ENCODE measurements at places on chromosomes 1 and 21.

- DNase-seq, result no peak
These were observed 203.5 kb upstream of the NEGR1 start for GRCh38 chr1:72485801-72486200.

GRCh38 chr1:110548381-110548780 lies 29.4 kb upstream of the KCNA10 start:
- DNase-seq, result peak; percentile 40

GRCh38 chr1:29094433-29094832 lies 29.3 kb downstream of the TMEM200B start:
- DNase-seq, result peak; percentile 50

- no peak for DNase-seq
These were observed 5.5 kb downstream of the LRRC42 start for GRCh38 chr1:53951697-53952096.

GRCh38 chr1:30410153-30410851 lies 313.1 kb downstream of the MATN1 start:
- DNase-seq, result no peak

DNA sequence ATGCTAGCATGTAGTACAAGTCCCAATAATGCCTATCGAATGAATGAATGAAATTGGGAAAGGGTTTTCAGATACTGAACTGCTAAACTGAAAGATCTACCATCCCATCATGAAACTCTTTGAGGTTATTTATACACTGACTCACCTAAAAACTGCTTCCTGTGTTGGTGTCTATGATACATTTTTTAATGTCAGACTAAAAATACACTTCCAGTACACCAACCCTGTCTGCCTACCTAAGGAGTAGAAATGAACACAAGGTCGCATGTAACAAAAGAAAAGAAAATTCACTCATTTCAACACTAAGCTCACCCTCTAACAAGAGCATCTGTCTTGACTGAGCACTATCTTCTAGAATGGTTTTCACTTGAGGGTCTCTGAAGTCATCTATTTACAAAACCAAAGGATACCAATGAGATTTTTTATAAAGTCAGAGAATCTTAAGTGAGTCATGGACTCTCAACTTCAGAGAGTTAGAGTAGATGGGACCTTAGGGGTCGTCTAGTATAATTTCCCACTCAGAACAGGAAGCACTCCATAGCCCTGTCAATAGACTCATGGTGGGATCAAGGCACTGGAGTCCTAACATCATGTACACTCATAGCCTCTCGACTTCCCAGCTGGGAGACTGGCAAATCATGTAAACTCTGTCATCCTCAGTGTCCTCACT lies 53.4 kb downstream of the WLS start:
- peak; percentile 63 for DNase-seq

DNA sequence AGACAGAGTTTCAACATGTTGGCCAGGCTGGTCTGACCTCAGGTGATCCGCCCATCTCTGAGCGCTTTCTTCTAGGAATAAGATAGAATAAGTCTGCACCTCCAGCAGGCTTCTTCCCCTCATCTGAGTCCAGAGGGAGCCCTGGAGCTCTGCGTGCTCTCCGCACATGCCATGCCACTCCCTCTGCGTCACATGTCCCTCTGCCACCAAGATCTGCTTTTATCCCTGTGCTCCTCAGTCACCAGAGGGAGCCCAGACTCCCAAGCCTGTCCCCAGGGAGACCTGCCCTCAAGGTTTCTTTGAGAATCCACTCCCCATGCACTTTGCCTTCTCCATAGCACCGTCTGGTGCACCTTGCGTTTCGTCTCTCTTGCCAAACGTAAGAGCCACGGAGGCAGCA lies 213.0 kb downstream of the CAMTA1 start:
- no peak for DNase-seq

DNA sequence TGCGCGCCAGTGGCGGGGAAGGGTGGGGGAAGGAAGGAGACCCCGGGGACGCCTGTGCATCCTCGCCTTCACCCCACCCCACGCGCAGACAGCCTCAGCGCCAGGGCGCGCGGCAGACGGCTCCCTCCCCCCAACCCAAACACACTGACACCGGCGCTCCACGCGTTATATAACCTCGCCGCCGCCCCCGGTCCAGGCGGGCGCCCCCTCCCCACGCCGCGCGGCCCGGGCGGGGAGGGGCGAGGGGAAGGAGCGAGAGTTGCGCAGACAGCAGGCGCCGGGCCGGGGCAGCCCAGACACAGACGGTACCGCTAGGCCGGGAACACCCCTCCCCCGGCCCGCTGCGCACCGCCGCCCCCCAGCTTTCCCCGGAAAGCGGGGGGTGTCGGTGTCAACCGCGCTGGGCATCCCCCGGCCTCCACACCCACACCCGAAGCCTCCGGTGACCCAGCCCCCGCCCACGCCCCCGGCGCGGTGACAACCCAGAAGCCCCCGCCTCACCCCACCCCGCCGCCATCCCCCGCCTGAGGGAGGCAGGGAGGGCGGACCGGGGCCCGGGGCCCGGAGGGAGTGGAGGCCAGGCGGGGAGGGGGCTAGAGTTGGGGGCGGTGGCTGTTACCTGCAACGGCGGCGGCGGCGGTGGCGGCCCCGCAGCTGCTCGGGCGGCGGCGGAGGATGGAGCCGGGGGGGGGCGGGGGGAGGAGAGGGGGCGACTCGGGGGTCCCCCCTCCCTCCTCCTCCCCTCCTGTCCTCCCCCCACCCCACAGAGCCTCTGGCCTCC lies 432 bp downstream of the AKT3 start:
- DNase-seq, result no peak

- no peak for DNase-seq
These were observed 21.6 kb upstream of the C1orf159 start for GRCh38 chr1:1137256-1138045.

DNA sequence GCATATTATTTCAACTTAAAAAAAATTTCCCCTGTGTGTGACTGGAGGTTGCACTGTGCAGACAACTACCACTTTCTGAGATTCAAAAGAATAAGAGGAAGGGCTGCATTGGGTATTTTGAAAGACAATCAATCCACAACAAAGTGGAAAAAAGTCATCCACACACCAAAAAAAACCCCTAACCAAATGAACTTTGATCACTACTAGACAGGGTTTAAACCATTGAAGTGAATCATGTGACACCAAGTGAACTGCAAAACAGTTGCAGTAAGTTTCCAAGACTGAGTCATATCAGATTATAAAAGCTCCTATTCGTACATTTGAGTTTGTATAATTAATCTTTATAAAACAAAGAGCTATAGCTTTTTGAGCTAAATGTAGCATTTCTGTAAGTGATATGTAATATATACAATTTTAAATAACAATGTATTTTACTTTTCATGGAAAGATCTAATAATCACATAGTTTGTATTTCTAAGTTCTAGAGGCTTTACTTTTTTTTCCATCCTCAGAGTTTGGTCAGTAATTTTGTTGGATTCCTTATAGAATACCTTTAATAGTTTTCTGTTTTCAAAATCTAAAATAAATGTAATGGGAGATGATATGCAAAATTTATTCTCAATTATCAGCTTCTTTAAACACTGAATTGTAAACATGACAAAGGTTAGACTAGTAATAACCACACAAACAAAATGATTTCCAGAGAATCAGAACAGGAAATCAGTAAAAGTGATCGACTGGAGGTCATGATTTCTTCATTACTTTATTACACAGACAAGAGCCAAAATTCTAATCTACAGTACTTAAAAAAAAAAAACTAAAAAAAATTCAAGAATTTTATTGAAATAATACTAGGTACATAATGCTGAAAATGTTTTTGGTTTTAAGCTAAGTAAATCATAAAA lies 50.5 kb upstream of the GFI1 start:
- peak; percentile 2 for DNase-seq

- DNase-seq, result no peak
These were observed 10.5 kb downstream of the KIF21B start for GRCh38 chr1:201013031-201013485.

- DNase-seq, result no peak
These were observed 67.9 kb downstream of the CACNA1E start for GRCh38 chr1:181551249-181551648.

DNA sequence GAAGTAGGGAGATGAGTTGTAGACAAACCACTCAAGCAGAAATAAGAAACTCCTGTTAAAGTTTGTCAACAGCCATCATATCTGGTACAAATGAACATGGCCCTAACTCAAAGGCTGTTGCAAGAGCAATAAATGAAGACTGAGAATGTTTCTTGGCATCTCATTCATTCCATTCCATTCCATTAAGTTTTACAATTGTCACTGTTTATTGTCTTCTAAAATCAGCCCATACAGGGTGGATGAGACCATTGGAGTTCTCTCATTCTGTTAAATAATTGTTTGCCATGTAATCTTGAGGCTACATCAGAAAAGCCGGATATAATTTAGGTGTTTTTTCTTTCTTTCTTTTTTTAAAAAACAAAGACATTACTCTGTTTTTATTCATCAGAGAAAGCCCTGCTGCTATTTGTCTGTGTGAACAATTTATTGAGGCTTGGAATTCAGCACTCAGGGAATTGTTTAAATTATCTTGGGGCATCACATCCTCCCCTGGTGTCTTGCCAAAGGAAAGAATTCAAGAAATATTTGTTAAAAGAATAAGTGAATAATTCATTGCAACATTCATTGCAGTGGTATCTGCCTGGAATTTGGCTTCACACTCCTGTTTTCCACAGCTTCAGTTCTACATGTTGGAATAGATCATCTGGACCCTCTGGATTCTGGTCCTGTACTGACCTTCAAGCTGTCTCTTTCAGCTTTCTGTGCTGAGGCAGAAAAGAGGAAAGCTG lies 604.5 kb downstream of the PLPP3 start:
- no peak for DNase-seq

DNA sequence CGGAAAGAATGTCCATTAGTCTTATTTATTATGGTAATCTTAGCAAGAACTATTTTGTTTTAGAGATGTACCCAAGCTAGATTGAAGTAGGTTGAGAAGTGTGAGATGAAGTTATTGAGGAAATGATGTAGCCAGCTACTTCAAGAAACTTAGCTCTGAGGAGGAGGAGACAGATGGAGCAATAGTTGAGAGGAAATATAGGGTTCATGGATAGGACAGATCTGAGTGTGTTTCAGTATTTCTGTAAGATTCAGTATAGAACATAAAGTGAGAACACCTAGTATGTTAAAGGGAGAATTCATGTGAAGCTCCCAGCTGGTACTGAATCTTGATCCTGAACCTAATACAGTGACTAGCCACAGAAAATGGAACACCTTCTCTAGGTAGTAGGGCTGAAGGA lies 28.9 kb downstream of the TSNAX start:
- DNase-seq, result no peak

DNA sequence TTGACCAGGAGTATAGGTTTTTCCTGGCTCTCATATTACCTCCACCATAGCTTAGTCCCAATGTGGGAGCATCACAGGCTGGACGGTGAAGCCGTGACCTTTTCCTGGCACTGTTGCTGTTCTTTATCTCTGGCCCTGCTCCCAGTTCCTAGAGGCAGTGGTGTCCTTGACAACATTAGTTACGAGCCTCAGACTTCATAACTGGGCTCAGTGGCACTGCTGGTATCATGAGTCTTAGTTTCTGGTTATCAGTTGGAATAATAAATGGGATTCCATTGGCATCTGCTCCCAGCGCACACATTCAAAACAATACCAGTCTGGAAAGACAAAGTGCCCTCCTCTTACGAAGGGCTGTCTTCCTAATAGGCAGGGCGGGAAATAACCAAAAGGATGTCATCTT lies 8.0 kb downstream of the RNPEP start:
- no peak for DNase-seq

GRCh38 chr21:16363518-16363917 lies 633.7 kb downstream of the USP25 start:
- no peak for DNase-seq

- DNase-seq, result peak; percentile 77
These were observed 48.5 kb upstream of the SLC25A33 start for GRCh38 chr1:9490605-9491339.

All from epithelial cell of esophagus (primary cell).